Effector memory CD4-positive, alpha-beta T cell (primary cell): ENCODE measurements at places on chromosomes 3 and 15.

DNA sequence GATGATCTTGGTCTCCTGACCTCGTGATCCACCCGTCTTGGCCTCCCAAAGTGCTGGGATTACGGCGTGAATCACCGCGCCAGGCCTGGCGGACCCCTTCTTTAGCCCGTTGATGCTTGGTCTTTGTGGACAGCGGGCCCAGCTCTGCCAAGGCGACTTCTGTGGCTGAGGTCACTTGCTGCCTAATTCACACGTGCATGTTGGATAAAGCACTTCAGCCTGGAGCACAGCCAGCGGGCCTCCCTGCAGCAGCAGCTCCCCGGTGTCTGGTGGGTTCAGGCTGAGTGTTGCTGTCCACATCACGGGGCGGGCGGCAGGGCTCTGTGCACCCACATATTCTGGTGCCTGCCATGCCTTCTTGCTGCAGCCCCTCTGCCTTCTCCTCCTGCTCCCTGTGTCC is 88.4 kb downstream of the DGKG start:
- no peak for DNase-seq

- DNase-seq = peak; percentile 19
Measured at GRCh38 chr3:15310491-15311370, 21.7 kb downstream of the SH3BP5 start.

- DNase-seq = peak; percentile 8
Measured at GRCh38 chr3:141796889-141797781, 33.9 kb downstream of the GRK7 start.

DNA sequence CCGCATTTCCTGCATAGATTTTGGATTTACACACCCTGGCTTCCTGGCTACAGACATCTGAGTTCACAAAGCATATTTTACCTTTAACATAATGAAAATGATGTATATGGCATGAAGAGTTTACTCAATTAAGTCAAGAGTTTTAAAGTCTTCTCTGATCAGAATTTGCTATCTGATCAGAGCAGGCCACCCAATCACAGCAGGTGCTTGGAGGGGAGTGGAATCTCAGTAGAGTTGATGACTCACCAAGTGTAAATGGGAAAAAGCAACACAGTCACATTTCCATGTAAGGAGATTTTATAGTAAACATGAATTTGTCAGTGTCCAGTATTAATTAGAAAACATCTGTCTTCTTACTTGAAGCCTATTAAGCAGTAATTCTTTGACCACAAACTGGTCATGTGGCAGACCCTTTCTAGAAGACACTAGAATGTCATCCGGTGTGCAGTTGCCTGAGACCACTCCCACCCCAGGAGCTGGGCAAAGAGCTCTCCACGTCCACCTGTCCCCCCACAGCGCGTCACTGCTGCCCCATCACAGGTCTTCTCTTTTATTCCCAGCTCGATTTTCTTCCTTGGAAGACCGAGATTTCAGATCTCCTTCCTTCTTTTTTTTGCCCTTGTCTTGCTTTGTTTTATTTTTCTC is 10.8 kb downstream of the MESD start:
- DNase-seq = no peak
